Endodermal cell (in vitro differentiated cells): ENCODE measurements at places on chromosomes 7 and 10. TPM values are rescaled to one million over a fixed set of nuclear protein-coding genes. Genes with fewer than 3 reads are reported as not detected.

The UPF2 gene
- total RNA-seq, result 16.8 to 21.4 TPM (median 20.6 TPM) in 3 replicates

The ARPC1B gene
- total RNA-seq, result 36.5 to 73.9 TPM (median 64.3 TPM) in 3 replicates

The SFTPA1 gene
- total RNA-seq, result not detected in 3 replicates

The RNF133 gene
- 0.59 and 0.86 TPM in 2 replicates for total RNA-seq

The CPSF4 gene
- 92.5 to 126 TPM (median 116 TPM) in 3 replicates for total RNA-seq

The PCDH15 gene
- 0.86 and 0.95 TPM in 2 replicates for total RNA-seq

The NEURL1 gene
- 0.36 to 1.2 TPM (median 0.38 TPM) in 3 replicates for total RNA-seq

The GSTO2 gene
- 17.7 to 22.2 TPM (median 18.8 TPM) in 3 replicates for total RNA-seq

The NUDCD3 gene
- 73.8 to 116 TPM (median 103 TPM) in 3 replicates for total RNA-seq

The CTNNA3 gene
- 4.3 and 7.2 TPM in 2 replicates for total RNA-seq

The HTR5A gene
- total RNA-seq, result 0.46 TPM in 1 of 3 replicates, not detected in the others

The MEST gene
- 121 to 156 TPM (median 134 TPM) in 3 replicates for total RNA-seq

The CH25H gene
- not detected in 3 replicates for total RNA-seq

The GHRHR gene
- 1.9 TPM in 1 of 2 replicates, not detected in the other for total RNA-seq
